Islet precursor cell (in vitro differentiated cells): ENCODE measurements at places on chromosomes 3 and 15.

- DNase-seq = no peak
These were observed 58.9 kb upstream of the EPHA6 start for GRCh38 chr3:96755519-96755918.

DNA sequence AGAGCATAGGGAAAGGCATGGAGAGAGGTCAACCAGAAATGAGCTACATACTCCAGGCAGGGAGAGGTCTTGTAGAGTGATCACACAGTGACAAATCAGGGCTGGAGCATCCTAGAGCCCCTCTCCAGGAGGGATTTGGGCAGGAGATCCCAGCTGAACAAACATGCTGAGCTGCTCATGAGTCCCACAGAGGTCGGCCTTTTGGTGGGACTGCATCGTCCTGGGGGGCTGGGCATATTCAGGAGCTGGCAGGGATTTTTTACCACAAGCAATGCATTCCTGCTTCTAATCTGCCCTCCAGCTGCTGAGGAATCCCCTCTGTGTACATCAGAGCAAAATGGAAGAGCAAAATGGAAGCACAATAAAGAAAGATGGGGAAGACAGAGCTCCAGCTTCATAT, 94.9 kb downstream of the NTRK3 start:
- DNase-seq = no peak

DNA sequence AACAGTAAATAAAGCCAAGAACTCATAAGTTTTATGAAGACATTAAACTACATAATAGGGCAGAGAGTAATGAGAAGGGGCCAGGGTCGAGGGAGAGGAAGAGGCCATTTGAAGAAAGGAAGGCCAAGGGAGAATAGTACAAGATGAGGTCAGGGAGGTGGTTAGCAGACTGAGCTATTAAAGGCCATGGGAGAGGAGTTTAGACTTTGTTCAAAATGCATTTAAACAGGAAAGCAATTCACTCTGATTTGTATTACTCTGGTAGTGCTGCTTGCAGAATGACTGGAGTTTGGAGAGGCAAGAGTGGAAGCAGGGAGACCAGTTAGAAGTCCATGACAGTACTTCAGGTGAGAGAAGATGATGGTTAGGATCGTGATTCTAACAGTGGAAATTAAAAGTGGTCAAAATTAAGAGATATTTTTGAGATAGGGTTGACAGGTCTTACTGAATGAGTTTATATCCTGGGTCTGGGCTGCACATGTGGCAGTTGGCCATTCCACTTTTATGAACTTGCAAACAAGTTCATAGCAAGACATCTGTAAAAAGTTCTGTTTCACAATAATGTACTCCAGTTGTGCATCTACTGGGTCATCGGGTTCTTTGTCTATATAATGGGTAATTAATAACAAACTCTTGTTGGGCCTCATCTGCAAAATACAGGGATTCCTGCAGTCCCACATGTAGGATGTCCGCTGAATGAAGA, 16.3 kb downstream of the PPP2R3A start:
- no peak for DNase-seq

GRCh38 chr3:31014317-31015040, 120.0 kb upstream of the GADL1 start:
- DNase-seq = no peak

DNA sequence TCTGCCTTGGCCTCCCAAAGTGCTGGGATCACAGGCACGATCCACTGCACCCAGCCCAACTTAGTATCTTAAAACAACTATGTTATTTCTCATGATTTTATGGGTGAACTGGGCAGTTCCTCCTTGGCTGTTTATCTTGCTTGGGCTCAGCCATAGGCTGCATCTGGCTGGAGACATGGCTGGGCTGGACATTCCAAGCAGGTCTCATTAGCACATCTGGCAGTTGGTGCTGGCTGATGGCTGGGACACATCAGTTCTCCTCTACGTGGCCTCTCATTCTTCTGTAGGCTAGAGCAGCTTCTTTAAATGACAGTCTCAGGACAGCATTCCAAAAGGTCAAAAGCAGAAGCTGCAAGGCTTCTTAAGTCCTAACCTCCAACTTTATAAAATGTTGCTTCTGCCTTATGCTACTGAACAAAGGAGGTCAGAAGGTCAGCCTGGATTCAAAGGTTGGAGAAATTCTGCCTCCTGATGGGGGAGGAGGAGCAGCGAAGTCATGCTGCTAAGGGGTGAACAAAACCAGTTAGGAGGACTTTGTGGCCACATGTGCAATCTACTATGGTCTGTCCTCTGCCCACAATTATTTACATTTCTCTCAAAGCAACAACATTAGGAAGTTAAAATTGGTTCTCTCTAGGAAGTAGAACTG, 144.0 kb downstream of the AQP9 start:
- peak; percentile 64 for DNase-seq

GRCh38 chr3:46845860-46846623, 17.2 kb downstream of the MYL3 start:
- DNase-seq = peak; percentile 97
